CMK (cell line): ENCODE measurements at places on chromosomes 12 and 14.

DNA sequence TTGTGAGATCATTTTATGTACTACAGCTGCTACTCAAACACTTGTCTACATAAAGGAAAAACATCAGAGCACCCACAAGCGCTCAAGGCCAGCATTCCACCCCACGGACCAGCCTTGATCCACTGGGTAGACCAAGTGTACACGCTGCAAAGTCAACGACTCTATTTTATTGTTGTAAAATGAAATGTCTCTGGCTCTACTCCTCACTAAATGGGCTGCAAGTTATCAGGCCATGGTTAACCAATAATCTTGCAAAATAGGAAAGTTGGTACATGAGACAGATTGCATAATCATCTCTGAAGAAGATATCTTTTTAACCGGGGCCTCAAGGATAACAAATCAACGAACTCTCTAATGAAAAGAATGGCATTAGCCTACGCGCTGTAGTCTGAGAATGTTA is 69.9 kb upstream of the FOXN3 start:
- no peak for DNase-seq

DNA sequence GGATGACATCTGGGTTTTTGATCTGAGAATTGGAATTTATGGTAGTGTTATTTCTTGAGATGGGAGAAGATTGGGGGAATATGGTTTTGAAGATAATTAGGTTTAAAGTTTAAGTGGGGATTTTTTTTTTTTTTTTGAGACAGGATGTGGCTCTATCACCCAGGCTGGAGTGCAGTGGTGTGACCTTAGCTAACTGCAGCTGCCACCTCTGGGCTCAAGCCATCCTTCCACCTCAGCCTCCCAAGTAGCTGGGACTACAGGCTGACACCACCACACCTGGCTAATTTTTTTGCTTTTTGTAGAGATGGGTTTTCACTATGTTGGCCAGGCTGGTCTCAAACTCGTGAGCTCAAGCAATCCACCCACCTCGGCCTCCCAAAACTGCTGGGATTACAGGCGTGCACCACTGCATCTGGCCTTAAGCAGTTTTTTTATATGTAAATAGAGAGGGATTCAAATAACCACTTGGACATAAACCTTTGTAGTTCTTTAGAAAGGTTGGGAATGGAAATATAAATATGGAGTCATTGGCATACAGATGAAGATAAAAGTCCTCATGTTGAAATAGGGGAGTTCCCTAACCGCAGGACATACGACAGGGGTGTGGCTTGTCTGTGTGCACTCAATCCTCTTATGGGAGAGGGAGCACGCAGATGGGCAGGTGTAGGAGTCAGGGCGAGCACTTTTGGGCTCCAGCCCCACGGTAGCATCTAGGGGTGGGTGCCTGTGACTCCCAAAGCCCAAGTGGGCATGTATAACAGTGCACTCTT is 4.7 kb downstream of the LIN52 start:
- no peak for DNase-seq

GRCh38 chr12:132658149-132658894 is 28.8 kb downstream of the POLE start:
- peak; percentile 51 for DNase-seq

DNA sequence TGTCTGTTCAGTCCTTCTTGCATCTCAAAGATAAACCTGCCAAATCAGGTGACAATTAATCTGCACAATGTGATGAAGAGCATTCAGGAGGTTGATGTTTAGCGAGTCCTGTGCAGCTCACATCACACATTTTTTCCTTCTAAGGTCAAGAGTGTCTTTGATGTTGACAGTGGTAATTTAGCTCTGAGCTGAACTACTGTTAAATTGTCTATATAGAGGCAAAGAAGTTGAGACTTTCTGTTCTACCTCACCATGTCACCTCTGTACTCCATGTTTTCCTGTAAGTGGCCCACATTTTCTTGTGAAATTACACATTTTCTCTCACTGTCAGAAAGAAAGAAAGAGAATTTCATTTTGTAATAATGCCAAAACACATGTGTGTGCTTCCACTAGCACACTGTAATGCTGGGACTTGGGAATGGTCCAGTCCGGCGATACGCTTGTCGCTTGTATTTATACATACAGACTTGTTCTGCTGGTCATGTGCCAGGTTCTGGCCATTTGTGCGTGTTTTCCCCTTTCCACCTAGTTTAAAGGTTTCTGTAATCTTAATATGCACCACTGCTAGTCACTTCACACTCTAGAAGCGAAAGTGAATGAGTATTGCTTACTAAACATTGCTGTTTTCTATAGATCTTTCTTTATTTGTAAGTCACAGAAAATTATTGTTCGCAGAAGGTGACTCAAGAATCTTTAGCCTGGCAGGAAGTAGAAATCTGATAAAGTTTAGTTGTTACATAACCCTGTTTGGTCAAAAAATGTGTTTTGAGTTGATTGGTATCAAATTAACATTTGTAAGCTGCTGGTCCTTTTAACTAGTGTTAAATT is 328.9 kb downstream of the TMTC2 start:
- no peak for DNase-seq

- DNase-seq = no peak
Observed at GRCh38 chr12:105335856-105336255, 5.4 kb downstream of the C12orf75 start.

DNA sequence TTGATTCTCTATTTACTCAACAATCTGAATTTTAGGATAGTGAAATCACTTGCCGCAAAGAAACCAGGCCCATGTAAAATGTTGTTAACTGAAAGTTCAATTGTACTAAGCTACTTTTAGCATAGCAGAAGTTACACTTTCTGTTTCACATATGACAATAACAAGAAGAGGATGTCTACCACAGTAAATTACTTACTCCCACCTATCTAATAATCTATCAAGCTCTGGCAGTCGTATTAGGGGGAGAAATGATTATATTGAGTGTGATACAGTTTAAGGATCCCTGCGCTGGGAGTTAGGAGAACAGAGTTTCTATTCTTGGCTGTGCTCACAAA is 66.5 kb upstream of the CAND1 start:
- DNase-seq = no peak

DNA sequence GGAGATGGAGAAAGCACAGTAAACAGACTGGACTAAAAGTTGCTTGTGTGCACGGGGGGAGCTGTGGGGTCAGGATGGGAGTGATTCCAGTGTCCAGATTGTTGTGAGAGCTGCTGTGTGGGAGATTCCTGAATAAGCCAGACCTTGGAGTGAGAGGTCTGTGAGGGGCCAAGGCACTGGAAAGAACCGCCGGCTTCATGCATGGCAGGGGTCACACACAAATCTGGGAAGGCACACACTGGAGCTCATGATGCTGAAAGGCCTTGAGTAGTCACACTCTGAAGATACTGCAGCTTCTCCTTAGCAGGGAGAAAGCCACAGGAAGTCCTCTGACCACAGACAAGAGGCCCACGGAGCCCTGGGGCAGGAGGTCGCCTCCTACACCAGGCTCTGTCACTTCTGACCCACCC is 23.1 kb downstream of the ADCY6 start:
- DNase-seq = no peak

- no peak for DNase-seq
Observed at GRCh38 chr14:68198713-68199495, 379.3 kb downstream of the RAD51B start.

GRCh38 chr12:29734734-29735133 is 49.0 kb downstream of the TMTC1 start:
- no peak for DNase-seq

- DNase-seq = no peak
Observed at GRCh38 chr14:51554953-51555352, 96.8 kb upstream of the FRMD6 start.

GRCh38 chr12:107478881-107479280 is 206.7 kb upstream of the PWP1 start:
- DNase-seq = no peak

- DNase-seq = no peak
Observed at GRCh38 chr12:58314610-58315009, 373.2 kb downstream of the ATP23 start.

DNA sequence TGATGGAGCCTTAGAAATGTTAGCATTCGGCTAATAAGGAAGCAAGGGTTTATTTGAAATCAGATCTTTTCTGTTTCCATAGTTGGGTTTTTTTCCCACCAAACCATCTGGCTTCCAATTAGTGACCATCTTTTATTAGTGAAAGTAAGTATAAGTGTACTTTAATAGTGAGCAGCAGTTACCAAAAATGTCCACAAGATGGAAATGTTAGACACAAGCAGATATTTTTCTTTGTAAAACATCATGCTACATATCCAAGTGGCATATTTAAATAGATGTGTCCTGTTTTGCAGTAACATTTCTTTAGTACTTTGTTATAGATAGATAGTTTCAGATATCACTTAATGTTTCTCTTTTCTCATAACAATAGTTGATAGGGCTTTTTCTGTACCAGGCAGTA is 28.8 kb downstream of the YEATS4 start:
- DNase-seq = no peak

- DNase-seq = no peak
Observed at GRCh38 chr12:55929306-55929791, 1.6 kb upstream of the DGKA start.
